ENCODE measurements at places on chromosomes 4 and X.

DNA sequence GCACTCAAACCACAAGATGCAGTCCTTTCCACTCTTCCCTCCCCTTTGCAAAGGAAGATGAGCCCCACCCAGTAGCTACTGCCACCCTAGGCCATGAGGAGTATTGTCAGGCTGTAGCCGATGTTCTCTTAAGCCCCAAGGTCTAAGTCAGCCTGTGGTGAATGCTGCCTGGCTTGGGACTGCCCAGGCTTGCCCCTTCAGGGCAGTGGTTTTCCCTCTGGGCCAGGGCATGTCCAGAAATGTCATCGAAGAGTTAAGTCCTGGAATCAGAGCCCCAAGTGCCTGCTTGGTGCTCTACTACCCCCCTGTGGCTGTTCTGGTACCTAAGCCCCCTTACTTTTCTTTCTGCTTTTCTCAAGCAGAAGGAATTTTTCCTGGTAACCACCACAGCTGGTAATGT lies 11.8 kb upstream of the PGK1 start:
- DNase-seq = no peak

GRCh38 chr4:61445374-61446063 lies 245.4 kb downstream of the ADGRL3 start:
- DNase-seq = no peak

GRCh38 chr4:112775801-112776200 lies 138.9 kb downstream of the LARP7 start:
- no peak for DNase-seq

DNA sequence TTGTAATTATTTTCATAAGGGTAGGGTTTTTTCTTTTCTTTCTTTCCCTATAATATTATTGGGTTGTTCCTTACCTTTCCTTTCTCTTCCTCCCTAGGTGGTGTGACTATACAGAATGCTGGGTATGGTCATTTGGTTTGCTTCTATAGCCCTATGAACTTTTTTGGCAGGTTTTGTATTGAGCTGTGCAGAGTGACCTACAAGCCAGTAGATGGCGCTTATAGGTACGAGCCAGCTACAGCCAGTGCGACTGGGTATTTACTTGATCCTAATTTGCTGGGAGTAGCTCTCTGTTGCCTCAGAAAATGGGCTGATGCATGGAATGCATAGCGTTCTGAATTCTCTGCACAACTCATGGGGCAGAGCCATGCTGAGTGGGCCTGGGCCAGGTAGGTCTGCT lies 423.3 kb downstream of the MAGEE1 start:
- no peak for DNase-seq

DNA sequence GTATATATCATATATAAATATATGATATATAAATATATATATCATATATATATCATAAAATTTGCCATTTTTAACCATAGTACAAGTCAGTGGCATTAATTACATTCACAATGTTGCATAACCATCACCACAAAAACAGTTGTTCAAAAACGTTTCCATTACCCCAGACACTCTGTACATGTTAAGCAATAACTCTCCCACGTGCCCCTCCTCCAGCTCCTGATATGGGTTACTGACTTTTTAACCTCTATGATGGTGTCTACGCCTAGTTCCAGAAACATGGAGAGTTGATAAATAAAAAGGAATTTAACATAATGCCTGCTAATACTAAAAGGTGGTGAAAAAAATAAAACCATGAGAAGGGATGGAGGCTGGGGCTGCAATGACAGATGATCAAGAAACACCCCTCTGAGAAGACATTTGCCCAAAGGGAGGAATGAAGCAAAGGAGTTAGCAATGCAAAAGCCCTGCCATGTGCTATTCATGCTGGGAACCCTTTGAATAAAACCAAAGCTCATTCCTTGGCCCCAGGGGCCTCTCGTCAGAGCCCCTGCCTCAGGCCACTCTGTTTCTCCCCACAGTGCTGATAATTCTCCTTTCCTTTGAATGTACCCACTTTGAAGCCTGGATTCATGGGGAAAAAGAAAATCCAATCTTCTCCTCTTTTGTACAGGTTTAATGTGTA lies 144.3 kb downstream of the NWD2 start:
- no peak for DNase-seq

GRCh38 chrX:18291006-18291545 lies 63.4 kb downstream of the SCML2 start:
- DNase-seq = no peak

DNA sequence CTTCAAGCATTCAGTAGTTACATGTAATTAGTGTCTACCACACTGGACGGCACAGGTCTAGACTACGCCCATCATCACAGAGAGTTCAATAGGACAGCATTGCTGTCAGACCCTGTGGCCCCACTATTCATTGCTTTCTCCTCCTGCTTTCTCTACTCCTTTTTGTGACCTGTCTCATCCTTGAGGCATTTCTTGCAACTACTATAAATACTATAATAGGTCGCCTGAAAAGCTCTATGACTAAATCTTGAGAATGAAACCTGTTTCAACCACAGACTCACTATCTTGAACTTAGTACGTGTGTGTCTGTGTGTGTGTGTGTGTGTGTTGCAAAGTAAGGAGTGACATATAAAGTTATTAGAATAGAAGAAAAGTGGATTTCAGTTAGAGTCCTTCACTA lies 252.9 kb upstream of the KLF3 start:
- DNase-seq = no peak

DNA sequence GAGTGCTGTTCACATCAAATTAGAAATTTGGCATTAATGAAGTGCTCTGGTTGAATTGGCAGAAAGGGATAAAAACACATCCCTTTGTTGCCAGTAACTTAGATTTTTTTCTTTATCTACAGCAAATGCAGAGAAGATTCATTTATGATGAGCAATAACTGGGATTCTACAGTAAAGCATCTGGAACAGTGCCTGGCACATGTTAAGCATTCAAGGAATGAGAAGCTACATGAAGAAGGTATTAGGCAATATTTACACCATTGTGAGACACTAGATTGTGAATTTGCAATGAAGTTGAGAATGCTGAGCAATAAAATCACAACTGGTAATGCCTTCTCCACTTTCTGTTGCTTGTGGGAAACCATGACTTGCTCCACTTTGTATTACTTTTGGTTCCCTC lies 33.5 kb downstream of the PCDH19 start:
- no peak for DNase-seq

GRCh38 chr4:127370604-127371003 lies 262.2 kb upstream of the INTU start:
- DNase-seq = no peak
